ENCODE measurements at places on chromosomes 2 and 18. TPM values are rescaled to one million over a fixed set of nuclear protein-coding genes. Genes with fewer than 3 reads are reported as not detected.

The UNC80 gene
- total RNA-seq = 0.21 TPM

The YPEL5 gene
- total RNA-seq = 116 TPM

The ASB18 gene
- total RNA-seq = not detected

The CPO gene
- total RNA-seq = not detected

The ABCG5 gene
- total RNA-seq = not detected

The POTEC gene
- not detected for total RNA-seq

The CAVIN2 gene
- 9.3 TPM for total RNA-seq

The RGPD4 gene
- not detected for total RNA-seq

The CPLX4 gene
- not detected for total RNA-seq

The ALK gene
- 0.14 TPM for total RNA-seq

The ACMSD gene
- total RNA-seq = not detected

The TMEM214 gene
- total RNA-seq = 19.6 TPM

The INPP5D gene
- total RNA-seq = 29.7 TPM

The FBXO48 gene
- total RNA-seq = 0.68 TPM

The CYTIP gene
- total RNA-seq = not detected

The TAF4B gene
- total RNA-seq = 6.8 TPM

The ZSWIM2 gene
- not detected for total RNA-seq

The DIS3L2 gene
- total RNA-seq = 9.6 TPM

The KIAA2012 gene
- total RNA-seq = not detected

The ARMC9 gene
- 4.4 TPM for total RNA-seq

The G6PC2 gene
- not detected for total RNA-seq

The STK36 gene
- total RNA-seq = 14.2 TPM

The FSHR gene
- not detected for total RNA-seq

The UBXN4 gene
- 60.5 TPM for total RNA-seq

The MTCL1 gene
- 17.8 TPM for total RNA-seq

The CD8A gene
- total RNA-seq = not detected

The ABCA12 gene
- total RNA-seq = 27.8 TPM

The KCNG2 gene
- not detected for total RNA-seq

The ROCK1 gene
- total RNA-seq = 36.6 TPM

The MOCOS gene
- 63.1 TPM for total RNA-seq

The TSGA10 gene
- 8.6 TPM for total RNA-seq

The KLHL14 gene
- not detected for total RNA-seq

The TUBB8B gene
- total RNA-seq = under 0.01 TPM

The LBX2 gene
- total RNA-seq = 1.00 TPM

The FKBP1B gene
- total RNA-seq = 6.4 TPM

The MEP1B gene
- total RNA-seq = under 0.01 TPM

The MAP3K19 gene
- not detected for total RNA-seq

The IL36G gene
- total RNA-seq = 2.6 TPM

The PARD3B gene
- total RNA-seq = 3.0 TPM

The SLC9A4 gene
- not detected for total RNA-seq
